ENCODE measurements at places on chromosomes 12 and 14.

DNA sequence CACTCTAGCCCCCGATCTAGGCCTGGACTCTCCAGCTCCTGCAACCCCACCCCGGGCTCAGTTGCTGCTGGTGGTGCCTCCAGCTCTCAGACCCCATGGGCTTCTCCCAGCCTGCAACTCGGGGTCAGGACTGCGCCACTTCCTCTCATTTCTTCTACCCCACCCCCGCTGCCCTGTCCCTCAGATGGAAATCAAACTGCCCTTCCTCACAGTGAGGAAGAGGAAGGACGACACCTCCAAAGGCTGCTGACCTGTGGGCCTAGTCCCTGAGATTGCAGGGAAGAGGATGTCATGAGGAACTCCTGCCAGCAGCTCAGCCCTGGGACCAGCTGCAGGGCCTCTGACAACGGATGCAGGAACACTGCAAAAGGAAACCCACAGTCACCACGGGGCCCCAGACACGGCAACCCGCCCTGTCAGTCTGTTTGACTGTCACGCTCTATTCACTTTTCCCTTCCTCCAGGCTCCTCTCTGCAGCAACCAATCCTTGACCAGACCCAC is 29.3 kb upstream of the PNMA1 start:
- DNase-seq, result no peak

DNA sequence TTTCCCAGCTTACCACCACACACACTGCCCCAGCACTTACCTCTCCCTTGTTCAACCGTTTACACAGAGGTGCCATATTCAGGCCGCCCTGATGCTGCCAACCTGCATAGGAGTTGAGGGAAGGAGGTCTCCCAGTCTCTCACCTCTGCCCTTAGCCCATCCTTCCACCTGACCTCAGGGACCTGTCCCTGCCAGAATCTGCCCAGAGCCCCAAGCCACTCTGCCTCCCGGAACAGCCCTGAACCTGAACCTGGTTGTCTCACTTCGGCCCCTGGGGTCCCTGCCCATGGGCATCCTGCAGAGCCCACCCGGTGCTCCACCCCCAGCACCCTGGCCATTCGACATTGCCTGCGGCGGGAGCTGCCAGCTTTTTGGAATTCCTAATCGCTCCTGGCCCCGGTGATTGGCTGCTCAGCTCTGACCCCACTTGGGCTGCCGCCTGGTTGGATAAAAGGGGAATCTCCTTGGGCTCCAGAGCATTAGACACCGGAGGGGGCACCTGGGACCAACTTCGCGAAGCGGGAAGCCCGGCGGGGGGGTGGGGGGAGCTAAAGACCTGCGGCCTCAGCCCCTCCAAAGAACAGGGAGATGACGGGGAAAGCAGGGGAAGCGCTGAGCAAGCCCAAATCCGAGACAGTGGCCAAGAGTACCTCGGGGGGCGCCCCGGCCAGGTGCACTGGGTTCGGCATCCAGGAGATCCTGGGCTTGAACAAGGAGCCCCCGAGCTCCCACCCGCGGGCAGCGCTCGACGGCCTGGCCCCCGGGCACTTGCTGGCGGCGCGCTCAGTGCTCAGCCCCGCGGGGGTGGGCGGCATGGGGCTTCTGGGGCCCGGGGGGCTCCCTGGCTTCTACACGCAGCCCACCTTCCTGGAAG is at the start of gene VSX2:
TSS of gene VSX2 (plus strand) at position 476 of the 874 bp plus-strand sequence. CDS start at position 589, 113 bp downstream.
- no peak for DNase-seq

GRCh38 chr12:93203361-93203760 is 174.4 kb upstream of the NUDT4 start:
- DNase-seq, result no peak

- DNase-seq, result no peak
These were observed 36.9 kb downstream of the SCYL2 start for GRCh38 chr12:100303831-100304230.

GRCh38 chr12:50642035-50642451 is 121.9 kb upstream of the ATF1 start:
- no peak for DNase-seq
